ENCODE measurements at places on chromosomes 1 and 21.
A peak's percentile ranks its signal among the peaks of the same experiment; 100 is the strongest.

- DNase-seq: no peak
Observed at GRCh38 chr1:17648457-17649145, 106.5 kb upstream of the ACTL8 start.

DNA sequence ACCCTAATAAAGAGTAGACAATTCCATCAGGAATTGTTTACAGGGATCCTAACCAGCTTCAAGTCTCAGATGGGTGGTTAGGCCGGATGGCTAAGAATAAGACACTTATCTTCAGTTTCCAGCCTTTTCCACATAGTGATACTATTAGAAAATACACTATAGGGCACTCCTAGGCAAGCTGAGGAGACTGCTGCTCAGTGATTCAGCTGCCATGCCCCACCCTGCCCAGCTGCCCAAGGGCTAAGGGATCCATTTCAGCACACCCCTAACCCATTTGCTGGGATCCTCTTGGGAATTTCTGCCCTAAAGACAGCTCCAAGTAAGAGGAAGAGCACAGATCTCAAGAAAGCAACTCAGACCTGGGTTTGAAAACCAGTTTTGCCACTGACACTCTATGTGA, 31.9 kb downstream of the PLPP3 start:
- DNase-seq: no peak

DNA sequence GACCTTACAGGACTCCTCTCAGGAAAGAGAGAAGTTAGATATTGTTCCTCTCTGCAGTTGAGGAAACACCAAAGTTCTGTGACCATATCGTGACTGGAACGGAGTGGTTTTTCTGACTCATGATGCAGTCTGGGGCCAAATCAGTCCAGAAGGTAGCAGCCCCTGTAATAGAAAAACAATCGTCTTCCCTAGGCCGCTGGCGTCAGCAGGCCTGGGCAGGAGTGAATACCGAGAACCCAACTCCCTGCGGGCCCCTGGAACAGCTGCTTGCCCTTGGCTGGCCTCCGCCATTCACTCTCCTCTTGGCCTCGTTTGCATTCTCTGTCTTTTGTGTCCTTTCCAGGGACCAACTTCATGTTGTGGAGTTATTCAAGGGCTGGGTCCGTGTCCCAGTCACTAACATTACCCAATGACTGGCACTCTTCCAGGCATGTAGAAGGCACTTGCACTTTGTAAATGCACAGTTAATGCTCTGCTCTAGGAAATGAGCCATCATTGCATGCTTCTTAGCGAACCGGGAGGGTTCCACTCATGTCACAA, 10.9 kb upstream of the CD101 start:
- DNase-seq: no peak

GRCh38 chr1:29356663-29357062, 120.3 kb downstream of the PTPRU start:
- no peak for DNase-seq

GRCh38 chr1:1431845-1432273, 3.6 kb upstream of the VWA1 start:
- no peak for DNase-seq

GRCh38 chr1:21258331-21259134, 31.7 kb downstream of the ECE1 start:
- DNase-seq: no peak

- no peak for DNase-seq
Observed at GRCh38 chr1:208868554-208868953, 624.4 kb upstream of the PLXNA2 start.

- DNase-seq: peak; percentile 35
Observed at GRCh38 chr1:203702130-203702577, 62.8 kb upstream of the LAX1 start.

GRCh38 chr1:6674771-6675170, 26.8 kb downstream of the DNAJC11 start:
- no peak for DNase-seq

All from HCT116 (cell line).